ENCODE measurements at places on chromosomes 1 and 21.

DNA sequence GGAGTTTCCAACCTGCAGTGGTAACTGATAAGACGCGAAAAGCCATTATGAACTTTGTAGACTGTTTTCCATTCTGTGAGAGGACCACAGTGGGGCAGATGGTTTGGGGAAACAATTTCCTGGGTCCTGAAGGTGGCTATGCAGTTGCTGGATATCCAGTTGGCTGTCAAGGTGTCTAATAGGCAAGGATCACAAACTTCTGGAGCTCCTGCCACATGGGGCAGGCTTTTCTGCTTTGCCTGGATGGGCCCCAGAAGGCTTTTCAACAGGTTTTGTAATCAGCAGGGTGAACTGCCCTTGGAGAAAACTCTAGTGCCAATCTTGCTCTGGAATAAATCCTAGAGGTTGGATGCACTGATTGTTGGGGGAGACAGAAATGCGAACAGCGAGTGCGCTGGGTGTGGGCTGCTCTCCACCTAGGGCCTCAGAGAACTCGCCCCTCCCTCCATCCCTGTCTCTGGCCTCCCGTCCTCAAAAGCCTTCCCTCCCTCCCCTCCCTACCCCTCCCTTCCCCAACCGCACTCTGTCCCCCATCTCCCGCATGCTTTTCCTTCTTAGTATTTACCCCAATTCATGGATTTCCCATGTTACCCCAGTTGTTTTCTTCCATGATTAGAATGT, 210.3 kb upstream of the USP24 start:
- DNase-seq = no peak

- DNase-seq = no peak
These were observed 22.4 kb downstream of the CASQ2 start for GRCh38 chr1:115746021-115746690.

DNA sequence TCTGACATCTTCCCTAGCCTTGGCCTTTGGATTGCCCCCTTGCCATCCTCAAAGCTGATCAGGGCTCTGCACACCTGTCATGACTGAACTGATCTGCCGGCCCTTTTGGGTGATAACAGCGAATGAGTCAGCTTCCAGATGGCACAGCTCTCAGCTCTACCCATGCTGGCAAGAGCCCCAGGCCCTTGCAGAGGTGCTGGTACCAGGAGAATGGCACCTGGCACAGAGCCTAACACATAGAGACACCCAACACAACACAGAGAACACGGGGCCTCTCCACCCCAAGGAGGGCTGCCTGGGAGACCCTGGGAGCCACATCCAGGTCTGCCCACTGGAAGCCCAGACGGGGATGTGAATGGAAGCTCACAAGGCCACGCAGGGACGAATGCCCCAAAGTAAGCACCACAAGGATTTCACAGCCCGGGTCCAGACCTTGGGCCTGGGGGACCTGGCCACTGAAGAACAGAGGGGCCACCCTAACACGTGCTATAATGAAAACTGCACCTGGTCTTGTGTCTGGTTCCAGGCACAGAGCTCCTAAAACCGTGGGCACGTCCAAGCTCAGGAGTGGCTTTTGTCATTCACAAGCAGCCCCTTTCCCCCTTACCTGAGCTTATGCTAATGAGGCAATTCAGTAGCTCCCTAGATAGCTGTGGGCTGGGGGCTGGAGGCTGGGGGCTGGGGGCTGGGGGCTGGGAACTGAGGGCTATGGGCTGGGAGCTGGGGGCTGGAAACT, 160.5 kb downstream of the NPHP4 start:
- no peak for DNase-seq

- DNase-seq = no peak
These were observed 5.2 kb upstream of the CCDC17 start for GRCh38 chr1:45629035-45629434.

DNA sequence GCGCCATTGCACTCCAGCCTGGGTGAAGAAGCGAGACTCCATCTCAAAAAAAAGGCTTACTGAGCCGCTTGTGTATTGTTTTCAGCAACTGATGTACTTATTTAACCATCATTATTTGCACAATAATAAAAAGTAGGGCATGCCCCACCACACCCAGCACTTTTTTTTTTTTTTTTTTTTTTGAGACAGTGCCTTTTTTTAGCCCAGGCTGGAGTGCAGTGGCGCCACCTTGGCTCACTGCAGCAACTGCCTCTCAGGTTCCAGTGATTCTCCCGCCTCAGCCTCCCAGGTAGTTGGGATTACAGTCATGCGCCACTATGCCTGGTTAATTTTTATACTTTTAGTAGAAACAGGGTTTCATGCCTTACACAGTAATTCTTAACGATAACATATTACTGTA, 12.2 kb upstream of the TRNAU1AP start:
- DNase-seq = no peak

GRCh38 chr1:170146720-170147263, 1.0 kb downstream of the NTMT2 start:
- DNase-seq = no peak

DNA sequence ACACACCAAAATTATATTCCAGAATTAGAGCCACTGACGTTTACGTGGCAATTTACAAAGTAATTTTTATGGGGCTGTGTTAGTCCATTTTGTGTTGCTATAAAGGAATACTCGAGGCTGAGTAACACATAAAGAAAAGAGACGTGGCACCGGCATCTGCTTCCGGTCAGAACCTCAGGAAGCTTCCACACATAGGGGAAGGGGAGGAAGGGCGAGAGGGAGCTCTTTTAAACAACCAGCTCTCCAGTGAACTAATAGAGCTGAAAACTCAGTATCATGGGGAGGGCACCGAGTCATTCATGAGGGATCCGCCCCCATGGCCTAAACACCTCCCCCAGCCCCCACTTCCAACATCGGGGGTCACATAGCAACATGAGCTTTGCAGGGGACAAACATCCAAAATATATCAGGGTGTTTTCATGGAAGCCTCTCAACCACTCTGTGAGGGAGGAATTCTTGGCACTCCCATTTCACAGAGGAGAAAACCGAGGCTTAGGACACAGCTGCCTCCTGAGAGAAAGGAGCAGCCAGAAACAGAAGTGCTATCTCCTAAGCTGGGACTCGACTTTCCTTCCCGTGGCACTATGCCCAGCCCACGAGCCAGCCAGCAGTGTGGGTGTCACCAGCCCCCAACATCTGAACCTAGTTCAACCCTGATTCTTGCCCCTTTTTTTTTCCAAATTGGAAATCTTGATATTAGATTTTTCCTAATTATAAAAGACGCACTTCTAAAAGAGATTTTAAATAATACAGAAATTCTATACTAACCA, 29.2 kb downstream of the MIS18A start:
- no peak for DNase-seq

DNA sequence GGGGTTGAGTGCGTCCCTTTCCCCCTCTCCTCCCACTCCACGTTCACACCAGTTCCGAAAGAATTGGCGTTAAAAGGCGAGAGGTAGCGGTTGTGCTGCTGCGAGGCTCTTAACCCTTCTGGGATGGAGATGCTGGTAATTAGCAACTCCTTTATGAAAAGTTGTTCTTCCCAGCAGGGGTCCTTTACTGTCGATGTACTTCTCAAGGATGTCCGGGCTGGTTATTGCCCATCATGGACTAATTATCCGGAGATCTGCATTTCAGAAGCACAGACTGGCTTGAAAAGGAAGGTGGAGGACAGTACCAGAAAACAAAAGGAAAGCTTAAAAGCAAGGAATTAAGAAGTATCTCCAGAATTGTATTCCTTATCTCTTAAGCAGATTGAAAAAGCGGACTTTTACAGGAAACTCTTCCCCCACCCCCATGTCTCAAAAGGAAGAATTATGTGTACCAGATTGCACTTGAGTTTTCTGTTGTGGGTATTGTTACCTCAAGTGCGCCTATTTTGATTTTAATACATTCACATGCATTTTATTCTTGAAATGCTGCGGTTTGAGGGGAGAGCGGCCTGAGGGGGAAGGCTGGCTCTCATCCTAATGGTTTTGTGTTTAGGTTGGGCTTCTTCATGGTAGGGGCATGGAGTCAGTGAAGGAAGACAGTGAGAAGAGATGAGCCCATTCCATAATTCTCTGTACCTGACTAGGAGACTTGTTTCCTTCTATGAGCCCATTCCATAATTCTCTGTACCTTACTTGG, 1.5 kb downstream of the AK4 start:
- DNase-seq = no peak

- no peak for DNase-seq
These were observed 6.6 kb downstream of the KLHDC8A start for GRCh38 chr1:205350124-205350523.

GRCh38 chr1:208332774-208333126, 88.6 kb upstream of the PLXNA2 start:
- no peak for DNase-seq

GRCh38 chr1:175872588-175872987, 129.2 kb upstream of the TNR start:
- no peak for DNase-seq

DNA sequence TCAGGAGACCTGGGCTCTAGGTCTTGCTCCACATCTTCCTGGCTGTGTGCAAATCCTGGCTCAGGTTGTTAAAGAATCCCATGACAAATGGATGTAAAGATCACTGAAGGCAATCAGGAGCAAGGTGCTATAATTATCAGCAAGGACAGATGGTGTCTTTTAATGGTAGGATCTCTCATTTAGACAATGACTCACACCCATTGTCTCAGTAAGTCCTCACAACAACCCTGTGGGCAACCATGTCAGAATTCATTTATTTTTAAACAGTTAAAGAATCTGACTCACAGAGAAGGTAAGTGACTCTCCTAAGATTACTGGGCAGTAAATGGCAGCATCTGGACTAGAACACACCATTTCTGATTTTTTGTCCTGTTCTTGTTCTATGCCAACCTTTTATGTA, 32.8 kb downstream of the RNASEL start:
- no peak for DNase-seq

- DNase-seq = no peak
These were observed 339.5 kb downstream of the KCNH1 start for GRCh38 chr1:210794445-210794844.

- no peak for DNase-seq
These were observed 480.6 kb downstream of the CAMTA1 start for GRCh38 chr1:7265771-7266371.

DNA sequence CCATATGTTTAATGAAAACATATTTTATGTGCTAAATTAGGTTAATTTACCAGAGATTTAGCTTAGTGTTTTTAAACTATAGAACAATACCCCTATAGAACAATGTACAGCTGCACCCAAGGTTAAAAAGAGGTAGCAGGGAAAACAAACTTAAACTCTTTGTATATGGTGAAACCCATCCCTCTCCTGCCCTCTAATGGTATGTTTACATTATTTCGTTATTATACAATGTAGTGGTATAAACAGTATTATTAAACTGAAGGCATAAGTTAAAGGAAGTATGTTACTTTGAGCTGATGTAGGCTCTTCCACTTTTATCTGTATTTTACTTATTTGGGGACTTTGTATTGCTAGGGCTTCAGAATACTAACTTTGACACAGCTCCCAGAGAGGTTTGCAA, 16.7 kb upstream of the ZYG11A start:
- DNase-seq = no peak

DNA sequence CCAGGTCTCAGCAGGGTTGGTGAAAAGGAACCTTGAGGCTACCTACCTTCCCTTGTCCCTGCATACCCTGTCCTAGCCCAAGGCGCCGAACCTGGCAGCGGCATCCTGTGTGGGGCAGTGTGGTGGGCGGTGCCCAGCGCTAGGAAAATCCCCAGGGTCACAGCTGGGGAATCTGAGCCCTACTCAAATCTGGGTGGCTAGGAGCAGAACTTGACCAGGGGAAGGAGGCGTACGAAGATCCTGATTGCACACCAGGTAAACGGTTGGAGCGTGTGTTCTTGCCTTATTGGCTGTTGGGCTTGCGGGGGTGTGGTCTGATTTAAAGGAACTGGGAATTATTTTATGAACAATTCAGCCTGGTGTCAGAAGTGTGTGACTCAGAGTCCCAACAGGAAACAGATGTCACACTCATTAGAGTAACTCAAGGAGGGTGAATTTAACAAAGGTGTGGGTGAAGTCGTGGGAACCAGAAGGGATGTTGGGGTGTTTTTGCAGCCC, 118.6 kb downstream of the LRIG2 start:
- no peak for DNase-seq

DNA sequence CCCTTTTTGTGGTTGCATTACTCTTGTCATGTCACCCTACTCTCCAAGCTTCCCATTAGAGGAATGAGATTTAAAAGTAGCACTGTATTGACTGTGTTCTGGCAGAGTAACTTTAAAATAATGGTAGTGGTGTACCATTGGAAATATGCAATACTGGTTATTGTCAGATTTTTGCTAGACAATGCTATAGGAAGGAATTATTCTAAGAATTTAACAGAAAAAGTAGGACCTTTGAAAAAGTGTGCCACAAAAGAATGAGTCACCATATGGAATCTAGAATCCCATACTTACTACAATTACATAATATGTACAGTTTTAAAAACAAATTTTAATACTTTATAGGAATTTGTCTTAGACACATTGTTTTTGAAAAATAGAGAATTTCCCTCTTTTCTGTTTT, 13.8 kb downstream of the MIER1 start:
- no peak for DNase-seq

DNA sequence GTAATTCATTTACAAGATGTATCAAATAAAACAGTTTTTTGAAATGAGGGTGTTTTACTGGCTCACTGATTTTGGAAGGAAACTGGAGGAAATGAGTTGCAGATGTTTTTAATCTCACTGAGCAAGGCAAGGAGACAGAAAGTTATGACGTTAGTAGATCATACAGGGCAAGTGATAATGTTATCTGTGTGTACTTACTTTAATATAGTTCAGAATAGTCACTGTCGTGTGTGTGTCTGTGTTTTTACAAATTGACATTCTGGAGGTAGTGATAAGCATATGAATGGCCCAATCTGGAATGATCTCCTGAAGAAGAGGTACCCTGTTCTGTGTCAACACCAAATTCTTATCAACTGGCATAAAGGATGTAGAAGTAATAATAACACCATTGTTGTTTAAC, 1.9 kb upstream of the GBP4 start:
- DNase-seq = no peak

DNA sequence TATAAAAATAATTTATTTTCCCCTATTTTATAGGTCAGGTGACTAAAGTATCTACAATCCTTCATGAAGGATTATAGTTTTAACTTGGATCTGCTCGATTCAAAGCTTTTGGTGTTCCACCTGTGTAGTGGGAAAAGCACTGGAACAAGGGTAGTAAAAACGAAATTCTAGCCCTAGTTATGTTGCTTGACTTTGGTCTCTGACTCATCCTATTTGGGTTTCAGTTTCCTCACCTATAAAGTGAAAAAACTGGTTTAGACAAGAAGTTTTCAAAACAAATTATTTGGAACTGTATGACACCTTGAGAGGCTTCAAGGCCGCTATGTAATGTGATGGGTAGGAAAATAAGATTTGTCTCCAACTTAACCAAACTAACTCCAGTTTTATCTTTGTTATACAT, 505.2 kb upstream of the ZRANB2 start:
- no peak for DNase-seq

GRCh38 chr1:230222678-230223077, 155.6 kb downstream of the GALNT2 start:
- DNase-seq = no peak

DNA sequence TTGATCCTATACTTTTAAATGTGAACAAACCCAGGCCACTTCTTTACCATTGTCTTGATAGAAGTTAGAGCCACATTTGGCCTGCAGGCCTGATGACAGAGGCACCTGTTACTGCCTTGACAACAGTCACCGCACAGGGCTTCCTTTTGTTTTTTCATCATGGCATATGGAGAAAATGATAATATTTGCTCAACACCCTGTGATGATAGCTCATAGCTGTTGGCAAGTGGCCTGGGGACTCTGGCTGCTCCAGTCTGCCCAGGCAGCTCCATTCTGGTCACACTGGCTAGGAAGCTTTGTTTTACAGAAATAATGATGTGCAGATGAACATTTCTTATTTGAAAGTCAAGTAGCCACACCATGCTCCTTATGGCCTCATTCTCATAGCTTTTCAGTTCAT, 89.6 kb upstream of the GPR88 start:
- no peak for DNase-seq

All from stimulated activated CD8-positive, alpha-beta memory T cell treated with anti-CD3 and anti-CD28 coated beads, Interleukin-15, amount 100 ng/mL, for 4 hours (primary cell).